ENCODE measurements at places on chromosomes 16 and 17.

DNA sequence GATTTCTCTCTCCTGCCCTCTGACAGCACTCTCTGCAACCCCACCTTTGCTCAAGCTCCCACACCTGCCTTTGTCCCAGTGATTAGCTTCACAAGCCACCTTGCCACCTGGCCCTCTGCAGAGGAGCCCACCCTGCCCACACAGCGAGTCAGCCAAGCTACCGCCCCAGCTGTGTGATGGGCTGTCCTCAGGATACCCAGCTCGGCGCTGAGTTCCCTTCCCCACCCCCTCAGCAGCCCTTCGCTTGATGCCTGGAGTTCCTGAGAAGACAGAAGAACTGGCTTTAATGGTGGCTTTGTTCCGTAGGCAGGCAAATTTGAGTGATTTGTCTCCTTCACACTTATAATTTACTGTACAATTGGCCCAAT is 266.4 kb downstream of the CBLN1 start:
- no peak for DNase-seq

DNA sequence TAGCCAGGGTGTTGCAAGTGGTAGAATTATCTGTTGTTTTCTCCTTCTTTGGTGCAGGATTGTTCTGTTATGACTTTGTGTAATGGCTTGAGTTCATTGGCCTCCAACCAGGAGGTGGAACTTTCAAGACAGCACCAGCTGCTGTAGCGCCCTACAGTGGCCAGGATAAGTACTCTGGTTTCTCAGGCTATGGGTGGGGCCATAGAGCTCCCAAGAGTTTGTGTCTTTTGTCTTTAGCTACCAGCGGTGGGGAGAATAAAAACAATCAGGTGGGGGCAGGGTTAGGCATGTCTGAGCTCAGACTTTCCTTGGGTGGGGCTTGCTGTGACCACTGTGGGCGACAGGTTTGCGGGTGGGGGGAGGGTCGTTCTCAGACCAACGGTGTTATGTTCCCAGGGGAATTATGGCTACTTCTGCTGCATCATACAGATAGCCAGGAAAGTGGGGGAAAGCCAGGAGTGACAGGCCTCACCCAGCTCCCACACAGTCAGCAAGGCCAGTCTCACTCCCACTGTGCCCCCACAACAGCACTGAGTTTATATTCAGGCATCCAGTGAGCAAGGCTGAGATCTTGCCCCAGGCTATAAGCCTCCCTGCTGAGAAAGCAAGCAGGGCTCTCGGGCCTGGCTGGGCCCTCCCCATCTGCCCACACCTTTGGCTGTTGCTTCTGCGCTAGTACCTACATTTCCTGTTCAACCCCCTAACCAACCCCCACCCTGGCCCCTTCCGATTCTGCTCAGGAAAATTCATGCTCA is 15.4 kb downstream of the ABCA10 start:
- no peak for DNase-seq

DNA sequence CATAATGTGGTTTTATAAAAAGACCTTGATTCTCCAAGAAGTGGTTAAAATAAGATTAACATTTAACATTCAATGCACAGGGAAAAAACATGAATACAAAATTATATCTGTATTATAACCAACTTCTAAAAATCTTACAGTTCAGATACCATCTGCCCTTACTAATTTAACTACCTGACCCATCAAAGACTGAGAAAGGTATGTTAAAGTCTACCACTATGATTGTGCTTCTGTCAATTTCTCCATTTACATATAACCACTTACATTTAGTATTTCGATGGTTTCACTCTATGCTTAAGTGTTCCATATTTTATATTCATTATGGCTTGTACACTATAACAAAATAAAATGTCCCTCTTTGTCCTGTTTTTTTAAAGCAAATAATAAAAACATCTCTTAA is 14.6 kb downstream of the AP1G1 start:
- DNase-seq, result no peak

GRCh38 chr16:79740252-79740651 is 139.7 kb upstream of the MAF start:
- no peak for DNase-seq

- no peak for DNase-seq
Measured at GRCh38 chr17:38864636-38865398, 5.0 kb upstream of the LASP1 start.

- DNase-seq, result no peak
Measured at GRCh38 chr16:26665166-26665939, 401.4 kb upstream of the C16orf82 start.

DNA sequence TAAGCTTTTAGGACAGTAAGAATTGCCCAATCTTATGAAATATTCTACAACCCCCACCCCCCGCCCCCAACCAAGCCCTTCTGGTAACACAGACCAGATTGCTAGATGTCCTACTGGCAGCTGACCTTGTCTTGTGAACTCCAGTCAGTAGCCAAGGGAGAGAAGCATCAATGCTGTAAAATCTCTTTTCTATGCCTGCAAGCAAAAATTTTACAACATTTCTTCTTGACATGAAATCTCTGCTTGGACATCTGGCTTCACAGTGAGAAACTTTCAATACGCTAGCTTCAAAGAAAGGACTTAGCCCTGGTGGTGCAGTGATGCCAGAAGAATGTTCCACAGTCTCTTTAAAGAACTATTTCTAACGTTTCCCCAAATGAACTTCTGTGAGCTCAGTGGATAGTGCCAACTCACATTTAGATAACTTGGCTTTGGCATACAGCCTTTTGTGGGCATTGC is 169.3 kb upstream of the AXIN2 start:
- no peak for DNase-seq

DNA sequence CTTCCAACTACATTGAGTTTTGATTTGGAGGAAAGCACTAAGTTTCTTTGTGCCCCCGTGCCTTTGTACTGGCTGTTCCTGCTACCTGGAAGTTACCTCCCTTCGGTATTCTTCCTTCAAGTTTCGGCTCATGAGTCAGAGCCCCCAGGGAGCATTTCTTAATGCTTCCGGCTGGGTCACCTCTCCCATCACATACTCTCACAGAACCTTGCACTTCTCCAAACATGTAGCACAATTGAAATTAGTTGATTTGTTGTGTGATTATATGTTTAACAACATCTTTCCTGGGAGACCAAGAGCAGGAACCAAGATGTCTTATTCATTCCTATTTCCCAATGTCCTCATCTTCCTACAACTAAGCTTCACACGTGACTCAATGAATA is 158.6 kb upstream of the CDH5 start:
- no peak for DNase-seq

DNA sequence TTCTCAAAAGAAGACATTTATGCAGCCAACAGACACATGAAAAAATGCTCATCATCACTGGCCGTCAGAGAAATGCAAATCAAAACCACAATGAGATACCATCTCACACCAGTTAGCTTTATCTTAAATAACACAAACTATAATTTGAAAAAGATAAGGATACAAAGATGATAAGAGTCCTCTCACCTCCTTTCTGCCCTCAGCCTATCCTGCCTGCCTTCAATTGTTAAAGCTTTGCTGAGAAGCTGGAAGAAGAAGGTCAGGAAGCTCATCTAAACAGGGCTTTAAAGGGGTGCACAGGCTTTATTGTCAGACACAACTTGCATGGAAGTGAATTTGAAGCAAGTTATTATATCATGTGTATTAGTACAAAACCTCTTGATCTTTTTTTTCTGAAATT is 676.3 kb upstream of the GOT2 start:
- DNase-seq, result no peak

GRCh38 chr16:78800523-78800922 is 701.1 kb downstream of the WWOX start:
- DNase-seq, result no peak

DNA sequence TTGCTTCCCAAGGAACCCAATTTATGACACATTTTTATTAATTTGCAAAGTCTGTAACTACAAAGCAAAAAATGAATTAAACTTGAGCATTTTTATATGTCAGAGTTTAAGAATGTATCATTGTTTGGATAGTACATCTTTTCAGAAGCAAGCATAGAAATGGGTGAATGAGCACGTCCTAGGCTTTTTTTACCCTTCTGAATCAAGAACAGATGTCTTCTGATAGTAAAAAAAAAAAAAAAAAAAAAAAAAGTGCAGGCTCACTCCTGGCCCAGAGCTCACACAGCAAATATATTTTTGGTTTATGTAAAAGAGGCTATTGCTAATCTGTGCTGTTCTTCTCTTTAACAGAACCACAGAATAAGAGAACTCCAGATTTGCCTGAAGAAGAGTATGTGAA is 6.3 kb downstream of the TERF2IP start:
- no peak for DNase-seq

- no peak for DNase-seq
Measured at GRCh38 chr17:57781386-57782061, 36.4 kb upstream of the CCDC182 start.

- DNase-seq, result no peak
Measured at GRCh38 chr16:81666113-81666512, 113.0 kb upstream of the PLCG2 start.

DNA sequence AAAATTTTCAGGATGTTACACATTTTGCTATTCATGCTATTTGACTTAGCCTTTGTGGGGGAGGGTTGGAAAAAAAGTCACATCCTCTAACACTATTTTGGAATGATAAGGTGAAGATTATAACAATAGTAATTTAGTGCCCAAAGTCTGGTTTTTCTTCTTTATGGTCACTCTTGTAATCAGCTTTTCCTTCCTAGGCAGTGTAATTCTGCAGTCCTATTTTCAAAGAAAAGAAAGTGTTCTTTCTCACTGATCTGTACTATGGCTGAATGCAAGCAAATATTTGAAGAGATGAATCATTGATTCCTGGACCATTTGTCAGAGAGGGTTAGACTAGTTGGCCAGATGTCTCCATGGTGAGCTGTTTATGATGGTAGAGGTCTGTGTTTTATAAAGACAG is 8.4 kb downstream of the RSPRY1 start:
- DNase-seq, result no peak

- DNase-seq, result no peak
Measured at GRCh38 chr17:3626831-3627768, 8.9 kb downstream of the SHPK start.

- DNase-seq, result no peak
Measured at GRCh38 chr16:51039638-51040331, 111.3 kb downstream of the SALL1 start.
